ENCODE measurements at places on chromosomes 1 and 21. TPM values are rescaled to one million over a fixed set of nuclear protein-coding genes. Genes with fewer than 3 reads are reported as not detected.

- H3K27ac ChIP-seq, result no peak overlapping the region
- H3K4me3 ChIP-seq, result no peak overlapping the region
- H3K27me3 ChIP-seq, result no peaks in the 10 kb centered on the region
Measured at GRCh38 chr21:19535356-19535755, 1131.8 kb upstream of the TMPRSS15 start.

DNA sequence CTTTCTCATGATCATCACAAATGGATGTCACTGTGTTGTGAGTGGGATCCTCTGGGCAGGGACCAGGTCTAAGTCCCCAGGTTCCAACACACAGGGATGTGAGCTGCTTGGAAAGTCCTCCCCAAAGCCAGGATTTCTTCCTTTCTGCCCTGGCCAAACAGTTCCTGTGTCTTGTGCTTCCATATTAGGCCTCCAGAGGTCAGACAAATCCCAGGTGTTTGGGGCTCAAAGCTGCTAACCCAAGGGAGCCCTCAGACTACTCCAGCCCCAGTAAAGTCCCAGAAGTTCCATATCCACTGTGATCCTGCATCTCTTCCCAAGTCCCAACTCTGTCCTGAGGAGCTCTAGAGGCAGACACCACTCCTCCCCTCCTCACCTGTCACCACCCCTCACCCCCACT, 27.7 kb upstream of the MAGOH start:
- no peaks in the 10 kb centered on the region for H3K27me3 ChIP-seq
- peaks cover 17% of the 10 kb centered on the region for H3K36me3 ChIP-seq
- no peaks in the 10 kb centered on the region for H3K4me1 ChIP-seq
- no peak for DNase-seq

DNA sequence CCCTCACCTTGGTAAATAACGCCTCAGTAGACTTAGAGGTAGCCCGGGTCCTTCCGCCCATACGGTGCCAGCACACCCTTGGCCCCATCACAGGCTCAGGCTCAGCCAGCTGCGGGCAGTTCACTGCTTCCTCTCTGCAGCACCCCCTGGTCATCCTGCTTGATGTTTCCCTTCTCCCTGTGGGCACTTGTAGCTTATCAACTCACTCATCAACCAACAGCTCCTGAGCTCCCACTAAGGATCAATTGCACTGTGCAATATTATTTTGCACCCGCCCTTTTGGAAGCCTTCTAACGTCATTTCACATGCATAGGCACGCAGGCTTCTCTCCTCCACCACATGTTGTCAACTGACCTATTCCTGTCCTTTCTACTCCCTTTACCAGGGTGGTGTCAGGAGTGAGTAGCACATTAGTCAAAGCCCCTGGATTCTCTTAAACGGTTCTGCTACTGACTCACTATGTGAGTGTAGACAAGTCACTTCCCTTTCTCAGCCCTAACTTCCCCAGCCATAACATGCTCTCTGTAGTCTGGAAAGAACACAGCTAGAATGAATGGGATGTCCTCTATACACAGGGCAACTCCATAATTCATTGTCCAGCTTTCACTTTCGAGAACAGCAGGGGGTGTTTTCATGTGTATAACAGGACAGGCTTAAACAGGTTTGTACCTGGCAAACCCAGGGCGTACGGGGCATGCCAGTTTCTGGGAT, 47.1 kb upstream of the IRF2BP2 start:
- no peaks in the 10 kb centered on the region for H3K4me1 ChIP-seq
- no peaks in the 10 kb centered on the region for H3K36me3 ChIP-seq

DNA sequence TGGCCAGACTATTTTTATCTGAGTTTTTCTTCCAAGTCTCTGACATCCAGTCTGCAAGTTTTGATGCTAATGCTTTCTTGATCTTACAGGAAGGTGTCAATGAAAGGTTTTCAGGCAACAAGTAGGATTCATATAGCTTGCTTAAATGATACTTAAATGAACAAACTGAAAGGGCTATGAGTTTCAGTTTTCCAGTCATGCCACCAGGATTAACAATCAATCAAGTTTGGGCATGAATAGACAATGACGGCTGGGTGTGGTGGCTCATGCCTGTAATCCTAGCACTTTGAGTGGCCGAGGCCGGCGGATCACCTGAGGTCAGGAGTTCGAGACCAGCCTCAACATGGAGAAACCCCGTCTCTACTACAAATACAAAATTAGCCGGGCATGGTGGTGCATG, 34.3 kb upstream of the SLC16A1 start:
- H3K36me3 ChIP-seq, result no peaks in the 10 kb centered on the region
- no peak overlapping the region for H3K27ac ChIP-seq
- DNase-seq, result no peak
- no peak overlapping the region for H3K4me3 ChIP-seq
- H3K4me1 ChIP-seq, result no peaks in the 10 kb centered on the region
- H3K27me3 ChIP-seq, result no peaks in the 10 kb centered on the region

SPOCD1 gene
- 0.38 TPM for total RNA-seq

ACBD3 gene
- total RNA-seq, result 24.4 TPM

TLR5 gene
- 8.0 TPM for total RNA-seq

All from naive thymus-derived CD4-positive, alpha-beta T cell (primary cell).